Activated CD4-positive, CD25-positive, alpha-beta regulatory T cell treated with anti-CD3 and anti-CD28 coated beads, Interleukin-2, amount 50 U/mL, for 16 hours (primary cell): ENCODE measurements at places on chromosomes 4 and X.

GRCh38 chr4:176636292-176636691 lies 156.4 kb downstream of the VEGFC start:
- no peak for DNase-seq

DNA sequence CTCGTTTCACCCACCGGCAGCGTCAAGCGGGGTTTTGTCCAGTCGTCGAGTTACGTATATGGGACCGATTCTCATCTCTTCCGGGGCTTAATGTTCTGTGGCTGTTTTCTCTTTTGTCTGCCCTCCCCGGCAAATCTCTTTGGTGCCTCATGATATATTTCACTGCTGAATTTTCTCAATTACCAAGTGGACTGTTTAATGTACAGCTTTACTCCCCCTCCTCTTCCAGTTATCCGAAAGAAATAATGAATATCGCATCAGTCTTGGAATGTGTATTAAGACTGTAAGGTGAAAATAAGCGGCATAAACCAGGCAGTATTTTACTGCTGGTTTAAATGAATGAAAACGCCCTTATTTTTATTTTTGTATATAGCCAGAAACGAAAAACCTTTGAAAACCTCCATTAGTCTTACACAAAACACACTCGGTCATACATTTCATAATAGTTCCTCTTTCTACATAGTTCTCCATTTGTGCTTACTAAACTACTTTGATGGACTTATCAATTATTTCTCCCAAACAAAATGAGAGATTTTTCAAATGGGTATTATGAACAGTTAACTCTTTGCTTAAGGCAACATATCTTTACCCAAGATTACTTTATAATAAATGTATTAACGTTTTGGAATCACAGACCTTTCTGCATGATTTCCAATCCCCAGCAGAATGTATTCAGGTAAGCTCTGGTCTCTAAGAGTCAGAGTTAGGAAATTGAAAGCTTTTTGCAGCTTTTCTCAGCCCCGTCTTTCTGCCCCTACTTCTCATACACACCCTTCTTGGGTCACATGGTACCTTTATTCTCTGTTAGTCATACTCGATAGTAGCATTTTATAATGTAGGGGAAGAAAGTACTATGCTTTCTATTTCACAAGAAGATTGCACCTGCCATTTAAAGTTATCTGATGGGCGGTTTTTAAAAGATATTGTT lies 979 bp downstream of the RP2 start:
- DNase-seq = no peak

DNA sequence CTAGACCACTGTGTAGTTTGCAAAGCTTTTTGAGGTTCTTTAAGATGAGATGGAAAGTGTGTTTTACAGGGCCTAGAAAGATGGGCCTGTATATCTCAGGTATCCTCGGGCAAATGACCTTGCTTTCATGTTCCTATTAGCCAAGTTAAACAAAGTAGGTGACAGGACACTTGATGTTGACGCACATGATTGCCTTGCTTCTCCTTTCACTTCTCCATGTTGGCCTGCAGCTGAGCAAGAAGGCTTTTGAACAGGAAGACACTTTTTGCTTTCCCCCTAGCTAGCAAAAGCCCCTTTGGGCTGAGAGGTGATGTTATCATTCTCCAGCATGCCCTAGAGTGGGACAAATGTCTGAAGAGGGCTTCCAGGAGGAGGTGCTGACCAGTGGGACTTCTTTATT lies 202.1 kb downstream of the GPC3 start:
- no peak for DNase-seq

DNA sequence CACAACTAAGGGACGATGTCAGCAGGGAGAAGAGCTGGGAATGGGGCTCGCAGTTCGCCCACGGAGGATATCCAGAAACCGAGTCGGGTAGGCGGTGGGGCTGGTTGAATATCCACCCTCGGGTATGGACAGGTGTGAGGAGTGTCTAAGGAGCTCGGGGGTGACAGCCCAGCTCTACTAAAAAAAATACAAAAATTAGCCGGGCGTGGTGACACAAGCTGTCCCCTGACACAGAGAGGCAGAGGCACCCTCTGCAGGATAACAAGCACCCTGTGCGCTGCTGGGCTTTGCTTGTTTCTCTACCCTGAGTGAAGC lies 12.2 kb upstream of the ASMTL start:
- no peak for DNase-seq

DNA sequence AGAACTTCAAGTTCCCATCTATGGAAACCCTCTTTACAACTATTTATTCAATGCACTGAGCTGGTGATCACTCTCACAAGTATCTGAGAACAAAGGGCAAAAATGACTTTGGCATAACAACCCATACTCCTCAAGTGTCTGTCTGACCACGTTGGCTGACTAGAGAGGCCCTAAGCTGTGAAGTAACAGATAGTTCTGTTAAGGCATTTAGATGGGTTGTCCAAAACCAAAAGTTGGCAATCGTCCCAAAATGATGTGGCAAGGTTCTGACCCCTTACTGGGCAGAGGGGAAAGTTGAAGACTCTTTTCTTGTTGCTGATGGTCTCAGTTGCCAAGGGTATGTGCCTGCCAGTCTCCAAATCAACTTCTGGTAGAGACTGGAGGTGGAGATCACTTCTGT lies 524.8 kb downstream of the PPARGC1A start:
- no peak for DNase-seq

- no peak for DNase-seq
Observed at GRCh38 chr4:120693816-120694215, 228.7 kb downstream of the PRDM5 start.

DNA sequence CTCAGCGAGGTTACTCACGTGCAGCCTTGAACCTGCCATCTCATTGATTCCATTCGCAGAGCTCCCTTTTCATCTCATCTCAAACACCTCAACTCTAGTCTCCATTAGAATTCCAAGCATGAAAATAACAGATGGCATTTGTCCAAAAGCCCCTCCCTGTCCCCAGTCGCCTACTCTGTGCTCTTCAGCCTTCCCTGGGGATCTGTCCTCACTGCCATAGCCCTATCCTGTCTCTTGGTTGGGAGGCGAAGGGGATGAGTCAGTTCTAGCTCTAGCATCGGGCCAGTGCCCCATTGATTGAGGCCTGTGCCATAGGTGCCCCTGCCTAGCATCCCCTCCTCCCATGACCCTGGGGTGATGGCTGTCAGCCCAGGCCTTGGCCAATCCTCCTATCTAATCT lies 134.0 kb upstream of the PJA1 start:
- DNase-seq = no peak

- no peak for DNase-seq
Observed at GRCh38 chr4:109953556-109953955, 40.9 kb downstream of the EGF start.

DNA sequence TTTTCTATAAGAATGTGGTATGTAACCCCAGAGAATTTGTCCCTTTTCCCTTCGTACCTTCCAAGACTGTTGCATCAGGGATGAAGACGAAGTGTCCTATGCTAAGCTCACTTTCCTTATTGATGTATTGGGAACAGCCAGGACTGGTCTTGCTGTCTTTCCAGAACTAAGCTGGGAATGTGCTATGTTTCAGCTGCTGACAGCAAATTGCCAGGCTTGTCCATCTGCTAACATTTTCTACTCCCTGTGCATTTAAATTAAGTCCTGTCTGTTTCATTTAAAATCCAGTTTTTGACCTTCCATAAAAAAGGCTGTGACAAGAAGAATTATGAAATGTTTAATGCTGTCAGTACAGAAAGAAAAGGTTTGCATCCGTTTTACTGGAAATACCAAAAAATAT lies 87.9 kb downstream of the ATP10D start:
- no peak for DNase-seq

DNA sequence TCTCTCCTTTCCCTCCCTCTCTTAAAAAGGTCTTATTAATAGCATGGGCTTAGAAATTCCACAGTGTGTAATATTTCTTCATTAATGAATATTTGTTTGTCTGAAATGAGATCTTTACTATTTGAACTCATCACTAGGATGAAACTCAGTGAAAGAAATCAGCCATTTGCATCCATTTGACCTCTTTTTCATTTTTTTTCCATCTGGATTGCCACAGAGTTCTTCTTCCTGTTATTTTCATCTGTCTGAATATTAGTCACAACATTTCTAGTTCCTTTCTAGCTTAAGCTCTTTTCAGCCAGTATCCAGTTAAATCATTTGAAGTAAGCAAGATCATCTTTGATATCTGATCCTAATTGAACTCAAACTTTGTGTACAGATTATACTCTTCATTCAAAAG lies 69.2 kb upstream of the PLS3 start:
- no peak for DNase-seq

DNA sequence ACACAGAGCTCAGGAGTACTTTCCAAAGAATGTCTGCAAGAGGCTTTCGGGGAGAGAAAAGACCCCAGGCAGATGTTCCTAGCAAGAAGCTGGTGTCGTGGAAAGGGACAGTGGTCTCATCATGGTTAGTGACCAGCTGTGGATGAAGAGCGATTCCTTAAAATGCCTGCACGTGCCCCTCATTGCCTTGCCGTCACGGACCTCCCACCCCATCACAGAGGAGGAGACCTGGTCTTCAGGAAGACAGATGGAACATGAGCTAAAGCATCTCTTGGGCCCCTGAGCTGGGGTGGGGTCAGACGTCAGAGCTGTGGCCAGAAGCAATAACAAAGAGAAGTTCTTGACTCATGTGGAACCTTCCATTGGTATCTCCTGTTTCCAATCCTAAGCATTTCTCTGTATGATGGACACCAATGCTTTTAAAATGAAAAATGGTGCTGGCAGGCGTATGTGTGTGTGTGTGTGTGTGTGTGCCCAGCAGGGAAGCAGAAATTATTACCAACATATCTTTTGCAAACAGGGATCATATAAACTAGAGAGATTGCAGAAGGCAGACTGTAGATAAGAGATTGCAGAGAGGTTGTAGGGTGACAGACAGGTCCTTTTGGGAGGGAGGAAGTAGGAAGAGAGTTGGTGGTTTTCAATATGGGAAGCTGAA lies 25.2 kb upstream of the ASMTL start:
- no peak for DNase-seq

DNA sequence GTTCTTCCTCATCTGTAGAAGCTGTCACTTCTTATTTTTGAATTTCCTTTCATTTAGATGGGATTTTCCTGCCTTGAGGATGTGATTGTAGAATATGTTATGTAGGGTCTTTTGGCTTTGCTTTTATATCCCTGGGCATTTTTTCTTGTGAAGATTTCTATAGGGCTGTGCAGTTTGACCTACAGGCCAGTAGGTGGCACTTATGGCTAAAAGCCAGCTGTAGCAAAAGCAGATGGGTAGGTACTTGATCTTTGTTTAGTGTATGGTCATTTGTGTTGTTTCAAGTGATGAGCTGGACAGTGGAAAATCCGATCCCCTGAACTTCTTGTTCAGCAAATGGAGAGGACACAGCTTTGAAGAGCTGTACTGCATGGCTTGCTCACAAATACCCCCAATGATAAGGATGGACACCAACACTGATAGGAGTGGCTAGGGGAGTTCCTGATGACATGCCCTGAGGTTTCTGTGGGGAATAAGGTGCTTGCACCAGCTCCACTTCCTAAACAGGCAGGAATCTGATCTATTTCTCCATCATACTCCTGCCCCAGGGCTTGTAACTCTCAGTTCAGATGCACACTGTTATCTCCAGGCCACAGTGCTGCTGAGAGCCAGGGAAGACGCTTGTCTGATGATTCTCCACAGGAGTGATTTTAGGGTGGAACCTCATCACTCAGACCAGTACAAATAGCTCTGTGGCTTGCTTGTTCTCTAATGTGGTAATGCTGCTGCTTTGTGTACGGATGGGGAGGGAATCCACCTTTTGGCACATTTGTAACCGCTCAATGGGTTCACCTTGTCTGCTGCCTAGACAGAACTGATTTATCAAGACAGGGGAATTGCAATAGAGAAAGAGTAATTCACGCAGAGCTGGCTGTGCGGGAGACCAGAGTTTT lies 417.1 kb upstream of the MAGEB16 start:
- DNase-seq = no peak

DNA sequence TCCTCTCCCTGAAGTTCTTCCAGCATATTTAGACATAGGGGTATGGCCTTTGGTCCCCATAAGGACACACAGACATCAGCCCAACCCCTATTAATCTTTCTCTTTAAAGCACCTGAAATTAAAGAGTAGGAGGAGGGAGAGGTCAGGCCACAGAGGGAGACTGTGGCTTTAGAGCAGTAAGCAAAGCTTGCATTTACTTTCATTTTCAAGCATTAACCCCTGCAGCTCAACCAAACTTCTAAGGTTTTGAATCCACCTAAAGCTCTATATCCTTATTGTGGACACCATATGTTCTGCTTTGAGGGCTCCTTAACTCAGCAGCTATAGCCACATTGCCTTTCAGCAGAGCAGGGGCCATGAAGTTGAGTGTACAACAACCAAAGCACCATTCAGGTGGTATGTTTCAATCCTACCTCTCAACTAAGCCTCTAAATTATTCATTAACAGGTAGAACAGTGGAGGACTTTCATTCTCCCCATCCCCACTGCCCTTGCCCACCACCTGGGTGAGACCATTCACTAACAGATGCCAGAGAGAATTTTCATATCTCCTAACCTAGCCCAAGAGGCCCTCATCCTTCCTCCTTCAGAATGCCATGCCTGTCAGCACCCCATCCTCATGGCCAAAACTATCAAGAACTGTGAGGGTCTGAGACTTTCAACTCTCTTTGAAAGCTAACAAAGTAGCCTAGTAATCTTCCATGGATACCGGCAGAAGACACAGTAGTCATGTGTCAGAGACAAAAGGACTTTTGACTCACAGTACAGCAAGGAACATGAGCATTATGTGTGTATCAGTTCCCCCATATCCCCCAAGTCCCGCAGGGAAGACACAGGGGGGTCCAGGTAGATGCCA lies 20.8 kb downstream of the LIN54 start:
- DNase-seq = no peak

DNA sequence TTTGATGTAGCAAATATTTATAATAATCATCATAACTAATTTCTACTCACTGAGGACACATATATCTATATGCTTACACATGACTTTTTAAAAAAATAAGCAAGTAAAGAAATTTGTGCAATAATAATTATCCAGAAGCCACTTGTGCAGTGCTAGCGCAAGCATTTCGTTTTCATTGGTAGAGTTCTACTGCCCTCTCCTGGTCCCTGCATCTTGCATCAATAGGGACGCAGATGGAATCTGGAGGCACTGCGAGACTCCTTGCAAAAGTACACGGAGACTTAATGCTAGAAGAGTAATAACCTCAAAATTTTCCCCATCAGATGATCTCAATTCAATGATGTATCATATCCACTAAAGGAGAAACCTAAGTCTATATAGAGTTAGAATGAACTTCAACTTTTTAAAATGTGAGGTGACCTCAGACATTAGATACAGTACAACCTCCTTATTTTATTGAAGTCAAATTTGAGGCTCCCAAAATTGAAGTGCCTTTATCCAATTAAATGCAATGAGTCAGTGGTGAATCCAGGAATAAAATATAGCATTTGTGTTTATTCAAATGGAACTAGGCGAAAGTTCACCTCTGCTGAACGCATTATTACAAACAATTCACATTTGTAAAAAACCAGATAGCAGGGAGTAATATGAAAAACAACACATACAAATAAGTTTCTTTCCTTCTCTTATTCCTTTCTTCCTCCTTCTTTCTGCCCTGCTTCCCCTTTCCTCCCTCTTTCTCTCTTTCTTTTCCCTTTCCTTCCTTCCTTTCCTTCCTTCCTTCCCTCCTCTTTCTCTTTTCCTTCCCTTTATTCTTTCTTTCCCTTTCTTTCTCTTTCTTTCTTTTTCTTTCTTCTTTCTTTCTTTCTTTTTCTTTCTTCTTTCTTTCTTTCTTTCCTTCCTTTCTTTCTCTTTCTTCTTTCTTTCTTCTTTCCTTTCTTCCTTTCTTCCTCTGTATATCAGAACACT lies 450.0 kb downstream of the ANKRD50 start:
- no peak for DNase-seq
